CD4-positive, alpha-beta memory T cell (primary cell): ENCODE measurements at places on chromosomes 2 and 18.

GRCh38 chr2:118197011-118197675 lies 108.9 kb downstream of the INSIG2 start:
- no peaks in the 10 kb centered on the region for H3K4me1 ChIP-seq
- no peak for DNase-seq
- H3K36me3 ChIP-seq = no peaks in the 10 kb centered on the region
- H3K4me3 ChIP-seq = no peak overlapping the region

DNA sequence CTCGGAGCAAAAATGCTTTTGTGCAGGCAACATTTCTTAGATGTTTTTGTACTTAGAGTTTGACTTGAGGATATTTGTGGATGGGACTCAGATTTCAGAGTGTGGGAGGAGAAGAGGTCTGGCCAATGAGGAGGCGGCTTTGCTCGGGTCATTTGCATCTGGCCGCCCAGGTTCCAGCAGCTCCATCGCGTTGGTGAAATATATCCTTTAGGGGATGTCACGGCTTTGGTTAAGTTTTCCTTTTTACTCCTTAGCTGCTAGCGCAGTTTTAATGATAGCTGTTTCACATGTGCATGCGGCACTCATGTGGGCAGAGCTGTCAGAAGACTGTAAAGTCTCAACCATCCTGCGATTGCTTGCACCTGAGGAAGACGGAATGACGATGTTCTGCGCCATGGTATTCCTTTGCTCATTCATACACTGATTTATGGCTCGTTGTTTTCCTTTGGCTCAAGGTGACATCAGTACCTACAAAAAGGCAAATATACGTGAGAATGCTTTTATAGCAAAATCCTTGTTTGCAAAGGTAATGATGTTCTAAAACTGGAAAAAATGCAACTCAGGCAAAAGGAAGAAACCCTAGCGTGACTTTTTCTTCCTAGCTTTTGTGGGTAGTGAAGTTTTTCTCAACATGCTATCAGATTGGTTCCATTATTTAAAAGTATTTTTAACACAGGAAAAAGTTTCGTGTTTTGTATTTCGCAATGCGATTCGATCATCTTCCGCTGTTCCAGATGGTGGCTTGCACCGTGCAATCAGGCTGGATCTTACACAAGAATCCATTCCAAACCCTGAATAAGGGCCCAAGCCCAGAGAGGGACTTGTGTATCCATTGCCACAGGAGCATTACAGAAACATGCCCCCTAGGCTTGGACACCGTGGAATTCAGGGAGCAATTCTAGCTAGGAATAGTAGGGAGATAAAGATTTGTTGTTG lies 70.5 kb upstream of the ZNF516 start:
- no peaks in the 10 kb centered on the region for H3K36me3 ChIP-seq
- H3K27me3 ChIP-seq = no peaks in the 10 kb centered on the region
- H3K4me3 ChIP-seq = no peak overlapping the region
- no peak overlapping the region for H3K27ac ChIP-seq

GRCh38 chr18:37280701-37281393 lies 284.8 kb downstream of the CELF4 start:
- no peak overlapping the region for H3K4me3 ChIP-seq
- no peak for DNase-seq
- H3K4me1 ChIP-seq = no peaks in the 10 kb centered on the region
- H3K27ac ChIP-seq = no peak overlapping the region
- no peaks in the 10 kb centered on the region for H3K27me3 ChIP-seq

- no peak for DNase-seq
- H3K4me1 ChIP-seq = no peaks in the 10 kb centered on the region
- no peak overlapping the region for H3K27ac ChIP-seq
- no peaks in the 10 kb centered on the region for H3K36me3 ChIP-seq
- no peak overlapping the region for H3K4me3 ChIP-seq
Observed at GRCh38 chr2:237661799-237662328, 34.5 kb downstream of the LRRFIP1 start.

DNA sequence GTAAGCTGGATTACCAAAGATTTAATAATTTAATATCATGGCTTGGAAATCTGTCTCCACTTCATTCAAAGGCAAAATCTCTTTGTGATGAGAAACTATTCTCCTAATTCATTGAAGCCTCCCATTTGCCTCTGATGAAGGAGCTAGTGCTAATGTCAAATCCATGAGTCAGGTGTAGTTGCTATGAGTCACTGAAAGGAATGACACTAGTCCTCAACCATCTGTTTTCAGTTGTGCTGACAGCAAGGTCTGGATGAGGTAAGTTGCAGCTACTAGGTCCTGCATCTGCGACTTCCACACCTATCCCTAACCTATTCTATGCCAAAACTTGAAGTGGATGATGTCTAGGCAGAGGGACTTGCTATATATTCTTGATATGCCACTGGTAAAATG lies 324.0 kb upstream of the UBE2E3 start:
- H3K27me3 ChIP-seq = no peaks in the 10 kb centered on the region
- H3K27ac ChIP-seq = no peak overlapping the region
- no peak for DNase-seq
